Stimulated activated CD8-positive, alpha-beta memory T cell treated with anti-CD3 and anti-CD28 coated beads, Interleukin-15, amount 100 ng/mL, for 4 hours (primary cell): ENCODE measurements at places on chromosomes 2 and 18.

- no peak for DNase-seq
These were observed 25.7 kb upstream of the PLA2R1 start for GRCh38 chr2:160087854-160088745.

- no peak for DNase-seq
These were observed 72.8 kb upstream of the CDH19 start for GRCh38 chr18:66676699-66677098.

GRCh38 chr2:170238776-170239175 is 60.8 kb downstream of the MYO3B start:
- no peak for DNase-seq

DNA sequence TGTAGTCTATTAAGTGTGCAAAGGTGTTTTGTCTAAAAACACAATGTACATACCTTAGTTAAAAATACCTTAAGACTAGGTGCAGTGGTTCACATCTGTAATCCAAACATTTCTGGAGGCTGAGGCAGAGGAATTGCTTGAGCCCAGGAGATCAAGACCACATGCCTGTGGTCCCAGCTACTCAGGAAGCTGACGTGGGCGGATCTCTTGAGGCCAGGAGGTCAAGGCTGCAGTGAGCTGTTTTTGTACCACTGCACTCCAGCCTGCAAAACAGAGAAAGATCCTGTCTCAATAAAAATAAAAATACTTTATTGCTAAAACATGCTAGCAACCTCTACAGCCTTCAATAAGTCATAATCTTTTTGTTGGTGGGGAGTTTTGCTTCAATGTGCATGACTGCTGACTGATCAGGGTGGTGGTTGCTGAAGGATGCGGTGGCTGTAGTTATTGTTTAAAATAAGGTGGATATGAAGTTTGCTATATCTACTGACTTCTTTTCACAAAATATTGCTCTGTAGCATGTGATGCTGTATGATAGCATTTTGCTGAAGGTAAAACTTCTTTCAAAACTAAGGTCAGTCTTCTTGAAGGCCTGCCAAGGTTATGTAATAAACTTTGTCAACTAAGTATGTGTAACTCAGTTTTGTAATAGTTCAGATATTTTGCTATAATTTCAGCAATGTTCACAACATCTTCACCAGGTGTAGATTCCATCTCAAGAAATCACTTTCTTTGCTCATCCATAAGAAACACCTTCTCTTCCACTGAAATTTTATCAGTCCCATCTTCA is 1238.0 kb upstream of the NRXN1 start:
- DNase-seq, result no peak

DNA sequence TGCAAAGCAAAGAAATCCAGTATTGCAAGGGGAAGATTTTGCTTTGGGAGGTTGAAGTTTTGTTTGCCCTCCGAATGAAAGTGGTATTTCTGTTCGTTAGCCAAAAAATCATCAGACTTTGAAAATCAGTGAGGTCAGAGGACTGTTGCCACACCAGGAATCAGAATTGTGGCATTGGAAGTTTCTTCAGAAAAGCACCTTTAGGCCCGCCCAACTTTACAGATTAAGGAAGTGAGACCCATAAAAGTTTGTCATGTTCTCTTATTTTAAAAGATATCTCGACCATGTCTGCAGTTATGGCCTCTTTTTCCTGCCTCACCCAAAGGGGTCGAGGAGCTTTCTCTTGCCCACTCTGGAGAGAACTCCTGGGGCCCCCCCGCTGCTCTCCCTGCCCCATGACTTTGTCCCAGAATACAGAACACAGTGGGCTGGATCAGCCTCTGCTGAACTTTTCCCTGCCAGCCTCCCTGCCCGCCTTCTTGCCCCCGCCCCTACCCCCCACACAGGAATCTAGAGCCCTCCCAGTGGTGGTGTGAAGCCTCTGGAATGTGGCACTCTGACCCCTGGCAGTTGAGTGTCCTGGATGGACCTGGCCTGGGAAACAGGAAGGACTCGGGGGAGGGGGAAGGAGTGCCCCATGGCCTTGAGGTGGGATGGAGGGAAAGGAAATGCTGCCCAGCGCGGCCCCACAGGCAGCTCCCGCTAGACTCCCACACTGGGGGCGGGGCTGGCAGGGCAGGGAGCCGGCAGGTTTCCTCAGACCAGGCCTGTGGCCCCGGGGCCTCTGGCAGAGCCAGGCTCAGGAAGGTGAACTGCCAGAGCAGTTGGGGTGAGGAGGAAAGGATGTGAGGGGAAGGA is 25.3 kb downstream of the CRIM1 start:
- no peak for DNase-seq

- no peak for DNase-seq
These were observed 19.1 kb downstream of the ZNF24 start for GRCh38 chr18:35324926-35325655.

DNA sequence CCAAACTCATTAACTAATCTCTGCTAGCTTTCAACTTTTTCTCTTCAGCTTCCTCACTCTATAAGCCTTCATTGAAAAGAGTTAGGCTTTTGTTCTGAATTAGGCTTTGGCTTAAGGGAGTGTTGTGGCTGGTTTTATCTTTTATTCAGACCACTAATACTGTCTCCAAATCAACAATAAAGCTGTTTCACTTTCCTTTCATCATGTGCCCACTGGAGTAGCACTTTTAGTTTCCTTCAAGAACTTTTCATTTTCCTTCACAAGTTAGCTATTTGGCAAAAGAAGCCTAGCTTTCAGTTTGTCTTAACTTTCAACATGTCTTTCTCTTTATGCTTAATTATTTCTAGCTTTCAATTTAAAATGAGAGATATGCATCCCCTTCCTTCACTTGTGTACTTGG is 271.7 kb upstream of the FSIP2 start:
- no peak for DNase-seq

GRCh38 chr2:70691497-70692140 is 76.4 kb downstream of the ADD2 start:
- no peak for DNase-seq

- DNase-seq, result no peak
These were observed 16.6 kb upstream of the PIK3C3 start for GRCh38 chr18:41938445-41938844.

GRCh38 chr2:209451209-209451834 is 27.5 kb downstream of the MAP2 start:
- no peak for DNase-seq

DNA sequence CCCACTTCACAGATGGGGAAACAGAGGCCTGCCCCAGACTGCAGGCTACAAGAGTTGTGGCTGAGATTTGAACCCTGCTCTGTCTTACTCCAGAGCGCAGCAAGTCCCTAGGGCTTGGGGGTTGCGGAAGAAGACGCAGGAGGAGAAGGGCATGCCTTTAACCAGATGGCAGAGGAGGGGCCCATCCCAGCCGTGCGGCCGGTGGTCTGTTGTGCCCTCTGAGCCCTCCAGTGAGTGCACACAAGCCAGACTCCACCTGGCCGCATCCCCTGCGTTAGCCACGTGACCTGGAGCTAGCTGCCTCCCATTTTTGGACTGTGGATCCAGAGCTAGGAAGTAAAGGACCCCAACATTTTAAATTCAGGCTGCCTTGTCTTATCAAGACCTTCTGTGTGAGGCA is 2.8 kb downstream of the KCNIP3 start:
- no peak for DNase-seq

DNA sequence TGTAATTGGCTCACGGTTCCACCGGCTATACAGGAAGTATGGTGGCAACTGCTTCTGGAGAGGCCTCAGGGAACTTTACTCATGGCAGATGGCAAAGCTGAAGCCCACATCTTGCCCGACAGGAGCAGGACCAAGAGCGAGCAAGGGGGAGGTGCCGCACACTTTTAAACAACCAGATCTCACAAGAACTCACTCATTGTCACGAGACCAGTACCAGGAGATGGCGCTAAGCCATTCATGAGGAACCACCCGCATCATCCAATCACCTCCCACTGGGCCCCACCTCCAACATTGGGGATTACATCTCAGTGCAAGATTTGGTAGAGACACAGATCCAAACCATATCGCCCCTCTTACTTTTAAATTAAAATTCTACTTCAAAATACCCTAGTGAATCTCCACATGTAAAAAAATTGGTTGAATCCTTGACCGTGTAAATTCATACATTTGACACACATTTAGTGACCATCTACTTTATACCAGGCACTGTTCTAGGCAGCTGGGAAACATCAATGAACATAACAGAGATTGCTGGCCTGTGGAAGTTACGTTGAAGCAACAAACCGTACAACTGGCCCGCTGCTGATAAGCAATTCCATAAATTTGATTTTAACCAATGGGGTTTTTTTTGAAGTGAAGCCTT is 87.6 kb downstream of the ALPK2 start:
- DNase-seq, result no peak

DNA sequence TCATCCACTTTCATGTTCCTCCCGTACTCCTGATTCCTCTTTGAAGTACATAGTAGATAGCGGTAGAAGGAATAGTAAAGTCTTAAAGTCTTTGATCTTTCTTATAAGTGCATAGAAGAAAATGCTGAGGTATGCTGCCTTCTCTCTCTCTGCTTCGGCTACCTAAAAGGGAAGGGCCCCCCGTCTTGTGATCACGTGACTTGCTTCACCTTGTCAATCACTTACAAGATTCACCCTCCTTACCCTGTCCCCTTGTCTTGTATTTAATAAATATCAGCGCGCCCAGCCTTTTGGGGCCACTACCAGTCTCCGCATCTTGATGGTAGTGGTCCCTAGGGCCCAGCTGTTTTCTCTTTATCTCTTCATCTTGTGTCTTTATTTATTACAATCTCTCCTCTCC is 932.2 kb upstream of the FANCL start:
- DNase-seq, result no peak

DNA sequence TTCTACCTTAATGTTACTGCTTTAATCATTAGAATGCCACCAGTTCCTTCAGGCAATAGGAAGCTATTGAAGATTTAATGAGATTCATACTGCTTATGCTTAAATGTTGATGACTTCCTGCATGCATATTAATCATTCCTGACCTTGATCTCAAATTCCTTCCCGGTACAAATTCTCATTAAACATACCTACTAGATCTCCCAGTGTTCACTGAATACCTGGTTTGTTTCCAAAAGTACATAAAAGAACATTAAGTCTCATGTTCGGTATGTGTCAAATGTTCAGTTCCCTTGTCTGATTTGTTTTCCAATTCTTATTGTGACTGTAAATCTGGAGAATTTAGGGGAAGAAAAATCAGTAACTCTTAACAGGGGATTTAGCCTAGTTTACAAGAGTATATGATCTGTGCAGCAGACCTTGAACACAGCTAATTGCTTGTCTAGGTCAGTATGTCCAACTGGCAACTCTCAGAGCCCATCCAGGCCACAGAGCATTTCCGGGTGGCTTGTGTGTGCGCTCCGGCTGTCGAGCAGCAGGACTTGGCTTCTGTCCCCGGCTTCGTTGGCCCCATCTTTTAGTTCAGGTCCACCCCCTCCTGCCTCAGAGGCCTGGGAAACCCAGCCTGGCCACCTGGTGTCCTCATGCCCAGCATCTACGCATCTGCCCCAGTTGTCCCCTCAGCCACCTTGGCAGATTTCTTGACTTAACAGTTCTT is 13.1 kb downstream of the METAP1D start:
- DNase-seq, result no peak
